Stimulated activated naive CD8-positive, alpha-beta T cell treated with anti-CD3 and anti-CD28 coated beads, Interleukin-15, Interleukin-2, amounts not matched to agents 100 U/mL and 50 U/mL, for 24 hours (primary cell): ENCODE measurements at places on chromosomes 2 and 18.

- DNase-seq = no peak
Observed at GRCh38 chr2:122705746-122706145, 950.3 kb downstream of the TSN start.

DNA sequence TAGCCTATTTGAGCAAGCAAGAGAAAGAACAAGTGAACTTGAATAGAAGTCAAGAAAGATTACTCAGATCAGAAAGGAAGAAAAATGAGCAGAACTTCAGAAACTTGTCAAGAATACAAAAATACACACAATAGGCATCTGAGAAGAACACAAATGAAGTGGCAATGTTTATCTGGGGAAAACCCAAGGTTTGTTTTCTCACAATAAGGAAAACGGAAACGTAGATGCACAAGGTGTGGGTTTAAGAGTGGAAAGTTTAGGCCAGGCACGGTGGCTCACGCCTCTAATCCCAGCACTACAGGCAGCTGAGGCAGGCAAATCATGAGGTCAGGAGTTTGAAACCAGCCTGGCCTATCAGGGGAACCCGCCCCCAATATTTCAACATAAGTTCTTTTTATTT, 159.5 kb upstream of the GYPC start:
- no peak for DNase-seq

GRCh38 chr2:174486563-174487107, at the start of gene GPR155:
TSS of gene GPR155 (minus strand) at chr2:174487029. CDS start at chr2:174481956, 5,073 bp downstream.
- peak; percentile 66 for DNase-seq

- no peak for DNase-seq
Observed at GRCh38 chr2:224122542-224122941, 83.5 kb upstream of the SERPINE2 start.

DNA sequence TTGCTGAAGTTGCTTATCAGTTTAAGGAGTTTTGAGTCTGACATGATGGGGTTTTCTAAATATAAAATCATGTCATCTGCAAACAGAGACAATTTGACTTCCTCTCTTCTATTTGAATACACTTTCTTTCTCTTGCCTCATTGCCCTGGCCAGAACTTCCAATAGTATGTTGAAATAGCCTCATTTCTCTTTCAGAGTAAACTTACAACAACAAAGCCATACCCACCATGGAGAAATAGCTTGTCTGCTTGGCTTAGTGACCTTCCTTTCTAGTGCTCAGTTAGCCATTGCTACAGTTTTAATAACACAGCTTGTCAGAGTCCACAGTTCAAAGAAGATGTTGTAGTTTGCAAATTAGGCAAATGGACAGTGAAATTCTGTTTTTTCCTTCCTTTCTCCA, 228.0 kb downstream of the ETAA1 start:
- DNase-seq = no peak

DNA sequence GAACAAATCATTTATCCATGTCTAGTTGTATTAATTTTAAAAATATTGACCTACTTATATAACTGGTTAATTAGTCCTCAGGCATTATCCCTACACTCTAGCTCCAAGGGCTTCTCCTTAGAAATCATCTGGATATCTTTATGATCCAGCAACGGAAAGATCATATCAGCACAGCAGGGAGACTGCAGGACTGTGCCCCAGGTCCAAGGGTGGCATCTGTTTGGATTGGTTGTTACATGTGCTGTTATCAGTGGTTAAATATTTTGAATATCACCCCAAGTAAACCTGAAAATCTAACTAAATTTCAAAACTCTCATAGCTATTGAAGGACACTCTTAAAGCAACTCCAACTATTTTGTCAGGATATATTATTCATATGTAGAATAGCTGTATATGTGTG, 556.2 kb upstream of the ZEB2 start:
- no peak for DNase-seq

DNA sequence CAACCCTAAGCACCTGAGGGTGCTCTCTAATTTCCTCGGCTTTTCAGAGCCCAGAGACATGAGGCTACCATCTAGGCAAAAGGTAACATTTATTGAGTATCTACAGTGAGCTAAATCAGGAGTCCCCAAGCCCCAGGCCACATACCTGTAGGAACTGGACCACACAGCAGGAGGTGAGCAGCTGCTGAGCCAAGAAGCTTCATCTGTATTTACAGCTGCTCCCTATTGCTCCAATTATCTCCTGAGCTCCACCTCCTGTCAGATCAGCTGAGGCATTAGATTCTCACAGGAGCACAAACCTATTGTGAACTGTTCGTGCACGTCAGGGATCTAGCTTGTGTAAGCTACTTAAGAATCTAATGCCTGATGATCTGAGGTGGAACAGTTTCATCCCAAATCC, 70.2 kb downstream of the RND3 start:
- no peak for DNase-seq

- peak; percentile 56 for DNase-seq
Observed at GRCh38 chr2:27306573-27307286, 1.5 kb downstream of the UCN start.

- no peak for DNase-seq
Observed at GRCh38 chr2:181991171-181991885, 5.7 kb downstream of the PPP1R1C start.

- no peak for DNase-seq
Observed at GRCh38 chr2:127170452-127171197, 49.5 kb downstream of the CYP27C1 start.

DNA sequence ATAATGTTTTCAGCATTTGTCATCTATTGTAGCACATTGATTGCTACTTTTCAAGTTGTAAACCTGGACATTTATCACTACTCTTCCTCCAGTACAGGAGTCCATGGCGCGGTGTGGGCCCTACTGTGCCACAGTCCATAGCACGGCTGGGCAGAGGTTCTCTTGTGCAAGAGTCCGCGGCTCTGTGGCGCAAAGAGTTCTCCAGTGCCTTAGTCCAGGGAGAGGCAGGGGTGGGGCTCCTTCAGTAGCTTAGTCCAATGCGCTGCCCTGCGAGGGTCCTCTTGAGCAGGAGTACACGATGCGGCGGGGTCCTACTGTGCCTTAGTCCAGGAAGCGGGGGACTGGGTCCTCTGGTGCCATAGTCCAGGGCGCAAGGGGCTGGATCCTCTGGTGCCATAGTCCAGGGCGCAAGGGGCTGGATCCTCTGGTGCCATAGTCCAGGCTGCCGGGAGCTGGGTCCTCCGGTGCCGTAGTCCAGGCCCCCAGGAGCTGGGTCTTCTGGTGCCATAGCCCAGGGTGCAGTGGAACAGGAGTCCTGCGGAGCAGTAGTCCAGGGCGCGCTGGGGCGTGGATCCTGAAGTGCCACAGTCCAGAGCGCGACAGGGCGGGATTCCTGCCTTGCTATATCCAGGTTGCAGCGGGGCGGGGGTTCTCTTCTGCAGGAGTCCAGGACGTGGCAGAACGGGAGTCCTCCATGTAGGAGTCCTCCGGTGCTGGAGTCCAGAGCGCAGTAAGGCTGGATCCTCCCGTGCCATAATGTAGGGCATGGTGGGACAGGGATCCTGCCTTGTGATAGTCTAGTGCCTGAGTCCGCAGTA, 129.3 kb downstream of the CCDC74A start:
- no peak for DNase-seq

GRCh38 chr2:20617892-20618467, 32.9 kb downstream of the HS1BP3 start:
- DNase-seq = no peak

DNA sequence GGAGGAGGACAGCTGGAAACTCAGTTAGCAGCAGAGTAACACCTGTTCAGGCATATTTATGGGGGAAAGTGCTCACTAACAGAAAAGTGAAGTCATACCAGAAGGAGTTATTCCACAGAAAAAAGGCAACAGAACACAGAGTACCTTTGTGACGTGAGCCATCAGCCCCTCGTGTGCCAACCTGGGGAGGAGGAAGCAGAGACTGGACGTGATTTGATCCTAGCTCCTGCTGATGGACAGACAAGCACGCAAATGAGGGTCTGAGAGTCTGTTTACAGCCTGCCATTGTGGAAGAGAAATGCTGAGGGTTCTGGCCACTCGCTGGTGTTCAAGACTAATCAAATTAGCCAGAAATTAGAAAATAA, 120.7 kb downstream of the ZNF521 start:
- no peak for DNase-seq

GRCh38 chr2:21759819-21760218, 636.1 kb downstream of the TDRD15 start:
- no peak for DNase-seq

DNA sequence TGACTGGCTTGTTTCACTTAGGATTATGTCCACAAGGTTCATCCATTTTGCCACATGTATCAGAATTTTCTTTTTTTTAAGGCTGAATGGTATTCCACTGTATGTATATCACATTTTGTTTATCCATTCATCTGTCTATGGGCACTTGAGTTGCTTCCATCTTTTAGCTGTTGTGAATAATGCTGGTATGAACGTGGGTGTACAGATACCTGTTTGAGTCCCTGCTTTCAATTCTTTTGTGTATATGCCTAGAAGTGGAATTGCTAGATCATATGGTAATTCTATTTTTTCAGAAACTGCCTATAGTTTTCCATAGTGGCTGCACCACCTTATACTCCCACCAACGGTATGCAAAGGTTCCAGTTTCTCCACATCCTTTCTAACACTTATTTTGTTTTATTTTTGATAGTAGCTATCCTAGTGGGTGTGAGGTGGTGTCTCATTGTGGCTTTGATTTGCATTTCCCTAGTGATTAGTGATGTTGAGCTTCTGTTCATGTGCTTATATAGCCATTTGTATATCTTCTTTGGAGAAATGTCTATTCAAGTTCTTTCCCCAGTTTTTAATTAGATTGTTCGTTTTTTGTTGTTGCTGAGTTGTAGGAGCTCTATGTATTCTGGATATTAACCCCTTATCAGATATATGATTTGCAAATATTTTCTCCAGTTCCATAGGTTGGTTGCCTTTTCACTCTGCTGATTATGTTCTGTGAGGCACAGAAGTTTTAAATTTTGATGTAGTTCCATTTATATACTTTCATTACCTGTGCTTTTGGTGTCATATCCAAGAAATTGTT, 40.7 kb downstream of the TTC39C start:
- no peak for DNase-seq

DNA sequence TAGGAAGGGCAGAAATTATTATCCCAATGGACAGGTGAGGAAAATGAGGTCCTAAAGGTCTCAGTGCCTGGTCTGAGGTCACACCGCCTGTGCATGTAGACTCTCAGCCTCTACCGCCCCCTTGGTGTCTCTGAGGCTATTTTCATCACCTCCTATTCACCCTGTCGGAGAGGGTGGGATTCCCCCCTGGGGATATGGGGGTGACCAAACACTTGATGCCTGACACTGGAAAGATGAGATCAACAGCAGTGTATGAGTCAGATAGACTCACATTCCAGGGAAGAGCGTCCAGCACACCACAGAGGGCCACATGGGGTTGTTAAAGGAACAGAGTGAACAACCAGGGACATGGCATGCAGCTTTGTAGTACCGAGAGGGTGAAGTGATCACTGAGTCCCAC, 199.7 kb downstream of the SMAD2 start:
- no peak for DNase-seq
